ENCODE measurements at places on chromosomes 6 and 20.

DNA sequence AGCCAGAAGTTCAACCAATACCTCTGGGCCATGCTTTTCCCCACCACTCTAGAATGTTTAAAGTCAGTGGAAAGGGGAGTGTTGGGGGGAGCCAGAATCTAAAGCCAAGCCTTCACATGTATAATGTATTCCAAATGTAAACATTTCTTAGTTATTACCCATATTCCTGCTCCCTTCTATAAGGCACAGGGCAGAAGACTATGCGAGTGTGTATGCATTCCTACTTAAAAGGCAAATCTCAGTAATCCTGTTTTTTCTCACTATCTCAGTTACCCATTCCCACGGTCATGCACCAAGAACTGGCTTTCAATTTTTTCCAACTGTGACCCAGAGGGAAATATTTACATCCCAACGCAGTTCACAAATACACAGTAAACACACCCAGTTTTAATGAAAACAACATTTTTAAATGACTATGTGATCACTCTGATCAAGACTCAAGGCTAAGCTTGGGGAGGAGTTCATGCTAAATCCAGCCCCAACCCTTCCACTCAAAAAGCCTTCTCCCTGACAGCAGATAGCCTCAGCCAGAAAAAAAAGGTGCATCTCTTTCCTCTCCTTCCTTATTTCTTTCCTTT is 57.5 kb downstream of the EPB41L2 start:
- DNase-seq = no peak

DNA sequence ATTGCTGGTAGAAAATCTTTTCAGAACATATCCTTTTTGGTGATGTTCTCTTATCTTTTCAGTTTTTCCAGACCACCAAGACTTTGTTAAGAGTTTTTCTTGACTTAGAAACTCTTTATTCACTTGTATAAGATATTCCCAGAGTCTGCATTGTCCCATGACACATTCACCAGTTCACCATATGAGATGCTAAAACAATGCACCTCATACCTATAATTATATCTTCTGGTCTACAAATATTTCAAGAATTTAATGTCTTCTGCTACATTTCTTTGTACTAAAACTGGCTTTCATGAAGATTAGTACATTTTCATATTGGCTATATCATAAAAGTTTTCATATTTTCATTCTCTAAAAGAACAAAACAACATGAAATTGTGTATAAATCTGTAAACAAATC is 111.3 kb downstream of the ADGRG6 start:
- DNase-seq = no peak

- DNase-seq = no peak
These were observed 26.8 kb downstream of the KIF3B start for GRCh38 chr20:32304131-32304746.

GRCh38 chr20:3777716-3778629 is 3.3 kb downstream of the SPEF1 start:
- DNase-seq = peak; percentile 92

DNA sequence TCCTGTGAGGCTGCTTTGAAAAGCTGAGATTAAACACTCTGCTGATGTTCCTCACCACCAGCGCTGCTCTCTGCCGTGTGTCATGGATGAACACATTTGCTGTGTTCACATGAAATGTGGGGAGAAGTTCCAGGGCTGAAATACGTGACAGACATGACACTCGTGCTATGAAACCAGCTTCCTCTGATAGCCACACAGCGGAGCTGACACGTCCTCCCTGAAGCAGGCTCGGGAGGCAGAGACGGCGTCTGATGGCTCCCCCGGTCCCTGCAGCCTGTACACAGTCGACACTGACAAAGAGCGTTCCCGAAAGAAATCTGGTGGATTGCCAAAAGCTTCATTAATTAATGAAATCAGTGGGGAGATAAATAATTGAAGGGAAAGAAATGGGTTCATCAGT is 17.5 kb downstream of the AGPAT4 start:
- no peak for DNase-seq

DNA sequence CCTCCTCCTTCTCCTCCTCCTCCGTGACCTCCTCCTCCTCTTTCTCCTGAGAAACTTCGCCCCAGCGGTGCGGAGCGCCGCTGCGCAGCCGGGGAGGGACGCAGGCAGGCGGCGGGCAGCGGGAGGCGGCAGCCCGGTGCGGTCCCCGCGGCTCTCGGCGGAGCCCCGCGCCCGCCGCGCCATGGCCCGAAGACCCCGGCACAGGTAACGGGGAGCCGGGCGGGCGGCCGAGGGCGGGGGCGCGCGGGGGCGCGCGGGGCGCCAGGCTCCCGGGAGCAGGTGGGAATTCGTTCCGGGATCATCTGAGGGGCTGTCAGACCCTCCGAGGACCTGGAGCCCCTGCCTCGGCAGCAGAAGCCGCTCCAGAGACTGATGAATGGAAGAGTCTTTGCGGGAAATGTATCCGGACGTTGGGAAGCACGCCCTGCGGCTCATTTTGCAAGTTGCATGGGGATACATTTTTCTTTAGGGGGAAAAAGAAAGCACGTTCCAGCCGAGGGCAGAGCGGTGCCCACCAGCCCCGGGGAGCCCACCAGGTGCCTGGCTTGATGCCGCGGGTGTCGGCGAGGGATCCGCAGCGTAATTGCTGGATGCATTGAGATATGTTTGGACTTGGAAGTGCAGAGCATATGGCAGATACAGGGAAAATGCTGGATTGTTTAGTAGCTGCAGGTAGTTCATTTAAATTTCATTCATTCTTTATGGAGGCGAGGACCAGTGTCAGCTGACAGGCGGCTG is 394 bp downstream of the MYB start:
- no peak for DNase-seq

GRCh38 chr6:53984163-53984562 is 127.1 kb upstream of the MLIP start:
- DNase-seq = no peak

GRCh38 chr6:45387236-45387635 is 9.5 kb upstream of the SUPT3H start:
- no peak for DNase-seq

GRCh38 chr20:7272512-7272911 is 505.0 kb downstream of the BMP2 start:
- DNase-seq = no peak

DNA sequence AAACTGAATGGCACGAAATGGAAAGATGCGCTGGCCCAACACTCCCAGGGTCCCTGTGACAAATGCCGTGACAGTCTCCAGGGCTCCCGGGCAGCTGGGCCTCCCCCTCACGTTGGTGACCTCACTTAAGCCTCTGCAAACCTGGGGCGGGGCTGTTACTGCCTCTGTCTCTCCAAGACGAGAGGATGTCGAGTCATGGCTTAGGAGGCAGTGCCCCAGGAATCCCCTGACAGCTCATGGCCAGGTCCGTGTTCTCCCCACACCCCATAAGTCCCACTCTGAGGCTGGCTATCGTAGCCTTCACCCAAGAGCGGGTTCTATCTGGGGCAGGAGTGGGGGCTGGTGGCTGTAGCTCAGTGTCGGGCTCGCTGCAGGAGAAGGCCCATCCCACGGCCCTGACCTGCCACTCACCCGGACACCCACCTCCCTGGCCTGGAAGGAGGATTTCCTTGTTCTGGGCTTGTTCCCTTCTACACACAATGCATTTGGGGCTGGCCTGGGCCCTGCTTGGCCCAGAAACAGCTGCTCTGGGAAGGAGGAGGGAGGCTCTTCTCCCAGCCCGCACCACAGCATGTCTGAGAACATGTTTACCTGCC is 5.6 kb upstream of the RPS21 start:
- DNase-seq = peak; percentile 37

DNA sequence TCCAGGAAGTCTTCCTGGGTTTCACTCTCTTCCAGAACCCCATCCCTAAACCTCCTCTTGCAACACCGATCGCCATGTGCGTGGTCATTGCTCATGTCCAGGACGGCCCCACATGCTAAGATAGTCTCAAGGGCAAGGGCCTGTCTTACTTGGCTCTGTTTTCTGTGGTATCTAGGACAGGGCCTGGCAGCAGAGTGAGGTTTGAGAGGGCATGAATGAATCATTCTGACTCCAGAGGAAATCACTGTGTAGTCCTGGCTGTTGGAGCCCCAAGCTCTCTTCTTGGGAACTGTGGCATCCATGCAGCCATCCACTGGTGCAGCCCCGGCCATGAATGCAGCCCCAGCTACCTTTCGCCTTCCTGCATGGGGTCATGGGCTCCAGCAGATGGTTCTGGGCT is 12.4 kb downstream of the SIRPA start:
- DNase-seq = no peak

DNA sequence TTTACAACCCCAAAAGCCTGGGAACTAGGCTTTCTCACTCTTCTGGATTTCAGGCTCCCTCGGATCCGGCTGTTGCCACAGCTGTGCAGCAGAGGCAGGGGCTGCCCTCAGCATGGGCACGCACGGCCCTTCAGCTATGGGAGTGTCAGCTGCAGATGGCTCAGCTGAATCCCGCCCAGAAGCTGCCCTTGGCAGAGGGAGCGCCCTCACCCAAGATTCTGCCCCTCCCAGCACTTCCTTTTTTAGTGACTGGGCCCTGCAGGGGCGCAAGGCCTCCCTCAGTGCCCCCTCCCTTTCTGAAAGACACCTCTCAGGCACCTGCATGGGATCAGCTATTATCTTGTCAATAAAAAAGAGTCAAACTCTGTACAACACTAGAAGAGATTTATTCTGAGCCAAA is 67.9 kb upstream of the THBS2 start:
- no peak for DNase-seq

DNA sequence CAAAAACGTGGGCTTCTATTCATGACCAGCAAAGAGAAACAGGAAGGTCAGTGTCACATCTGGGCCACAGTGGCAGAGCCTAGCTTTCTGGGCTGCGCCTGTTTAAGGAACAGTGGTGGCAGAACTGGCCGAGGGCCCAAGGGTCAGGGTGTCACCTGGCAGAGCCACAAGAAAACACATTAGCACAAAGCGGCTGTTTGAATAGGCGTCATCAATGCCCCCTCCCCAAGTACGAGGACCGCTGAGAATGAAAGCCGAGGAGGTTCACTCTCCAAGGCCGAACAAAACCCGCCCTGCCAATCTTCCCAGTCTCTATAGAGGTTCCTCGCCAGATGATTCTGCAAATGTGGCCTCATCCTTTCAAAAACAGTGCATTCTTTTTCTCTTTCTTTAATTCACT is 125.2 kb upstream of the TRAF3IP2 start:
- DNase-seq = peak; percentile 28

- no peak for DNase-seq
These were observed 36.8 kb upstream of the GSTA3 start for GRCh38 chr6:52946306-52946705.

DNA sequence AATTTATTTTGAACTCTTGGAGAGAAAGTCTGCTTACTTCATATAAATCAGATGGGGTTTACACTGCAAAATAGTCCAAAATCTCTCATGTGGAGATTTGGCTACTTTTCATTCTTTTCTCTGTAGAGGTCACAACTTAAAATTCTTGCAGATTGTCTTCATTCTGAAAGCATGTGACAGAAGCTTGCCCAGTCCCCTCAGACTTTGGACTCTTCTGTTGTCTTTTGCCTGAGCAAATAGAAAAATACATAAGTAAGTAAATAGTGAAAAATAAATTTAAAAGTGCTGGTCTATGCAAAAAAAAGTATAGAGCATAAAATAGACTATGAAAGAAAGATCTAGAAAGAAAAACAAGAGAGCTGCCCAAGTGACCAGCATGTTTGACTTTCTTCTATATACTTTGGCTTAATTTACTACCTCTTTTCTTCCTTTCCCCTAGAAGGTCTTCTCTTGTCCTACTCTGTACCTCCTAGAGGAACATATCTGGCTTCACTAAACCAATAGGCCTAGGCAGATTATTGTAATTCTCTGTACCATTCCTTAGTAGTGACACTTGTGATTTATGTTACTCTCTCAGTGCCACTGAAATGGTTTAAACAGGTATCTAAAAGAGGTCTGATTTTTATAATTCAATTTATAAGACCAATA is 260.9 kb downstream of the TENT5A start:
- DNase-seq = no peak

DNA sequence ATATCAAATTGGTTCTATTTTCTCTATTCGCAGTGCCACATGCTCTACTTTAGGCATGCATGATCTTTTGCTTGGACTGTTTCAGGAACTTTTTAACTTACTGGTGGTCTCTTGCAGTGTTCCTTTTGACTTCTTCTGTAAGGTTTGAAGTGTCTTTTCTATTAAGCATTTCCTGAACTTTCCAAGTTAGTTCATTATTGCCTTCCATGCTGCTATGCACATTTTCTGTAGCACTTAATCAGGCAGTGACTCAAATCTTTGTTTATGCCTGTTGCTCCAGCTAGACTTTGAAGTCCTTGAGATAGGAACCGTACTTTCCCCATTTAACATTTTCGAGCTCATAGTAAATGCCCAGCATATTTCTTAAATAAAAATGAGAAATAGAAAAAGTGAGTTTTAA is 52.2 kb downstream of the FAM83B start:
- no peak for DNase-seq

- no peak for DNase-seq
These were observed 24.1 kb downstream of the MOCS1 start for GRCh38 chr6:39910164-39910563.

GRCh38 chr20:408843-409696 is 971 bp downstream of the RBCK1 start:
- no peak for DNase-seq

DNA sequence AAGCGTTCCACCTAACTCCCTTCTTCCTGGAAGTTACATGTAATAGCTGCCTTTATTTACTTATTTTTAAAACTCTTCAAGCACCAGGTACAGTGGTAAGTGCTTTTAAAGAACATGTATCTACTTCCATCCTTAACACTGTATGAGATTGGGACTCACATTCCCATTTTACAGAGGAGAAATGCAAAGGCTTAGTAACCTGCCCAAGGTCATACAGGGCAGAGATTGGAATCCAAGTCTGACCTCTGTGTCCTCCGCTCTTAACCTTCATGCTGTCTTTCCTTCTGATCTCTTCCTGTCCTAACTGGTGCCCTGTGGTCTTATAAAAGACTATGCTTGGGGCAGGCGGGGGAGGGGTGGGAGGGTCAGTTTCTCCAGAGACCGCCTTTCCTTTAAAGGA is 1.6 kb downstream of the B4GALT5 start:
- no peak for DNase-seq

DNA sequence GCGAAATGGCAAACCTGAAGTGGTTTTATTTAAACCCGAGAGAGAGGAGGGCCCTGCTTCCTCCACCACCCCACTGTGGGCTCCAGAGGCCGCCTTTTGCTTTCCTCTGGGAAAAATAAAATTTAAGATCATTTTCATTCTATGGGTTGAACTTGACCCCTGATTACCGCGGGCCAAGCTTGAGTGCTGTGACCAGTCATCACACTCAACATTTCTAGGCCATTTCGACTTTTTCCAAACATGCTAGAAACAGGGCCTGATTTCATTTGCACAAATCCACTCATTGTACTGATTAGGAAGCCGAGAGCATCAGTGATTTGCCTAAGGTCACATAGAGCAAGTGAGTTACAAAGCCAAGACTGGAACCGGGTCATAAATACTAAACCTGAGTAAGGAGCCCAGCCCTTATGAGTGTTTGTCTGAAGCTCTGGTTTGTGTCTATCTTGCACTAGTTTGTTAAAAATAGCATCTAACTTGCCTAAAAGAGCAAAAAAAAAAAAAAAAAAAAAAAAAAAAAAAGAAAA is 179.7 kb downstream of the DLL1 start:
- no peak for DNase-seq

GRCh38 chr6:6705915-6706675 is 117.6 kb downstream of the LY86 start:
- peak; percentile 70 for DNase-seq
